Choroid plexus epithelial cell (primary cell): ENCODE measurements at places on chromosomes 7 and 10.

DNA sequence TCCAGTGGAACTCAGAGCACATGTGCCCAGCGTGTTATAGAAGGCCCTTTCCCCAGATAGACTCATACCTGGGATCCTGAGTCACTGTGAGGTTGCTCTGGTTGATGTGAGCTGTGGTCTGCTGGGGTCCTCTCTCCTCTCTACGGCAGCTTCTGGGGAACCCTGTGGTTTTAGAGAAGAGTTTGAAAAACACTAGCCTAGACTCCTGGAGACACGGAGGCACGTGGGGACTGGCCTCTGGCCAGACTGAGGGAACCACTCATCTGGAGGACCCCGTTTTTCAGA, 10.3 kb downstream of the ZNF775 start:
- DNase-seq: peak; percentile 12

- DNase-seq: no peak
These were observed 1216.4 kb downstream of the CNTNAP2 start for GRCh38 chr7:147332988-147333387.

GRCh38 chr7:42700406-42701327, 211.2 kb downstream of the C7orf25 start:
- no peak for DNase-seq

DNA sequence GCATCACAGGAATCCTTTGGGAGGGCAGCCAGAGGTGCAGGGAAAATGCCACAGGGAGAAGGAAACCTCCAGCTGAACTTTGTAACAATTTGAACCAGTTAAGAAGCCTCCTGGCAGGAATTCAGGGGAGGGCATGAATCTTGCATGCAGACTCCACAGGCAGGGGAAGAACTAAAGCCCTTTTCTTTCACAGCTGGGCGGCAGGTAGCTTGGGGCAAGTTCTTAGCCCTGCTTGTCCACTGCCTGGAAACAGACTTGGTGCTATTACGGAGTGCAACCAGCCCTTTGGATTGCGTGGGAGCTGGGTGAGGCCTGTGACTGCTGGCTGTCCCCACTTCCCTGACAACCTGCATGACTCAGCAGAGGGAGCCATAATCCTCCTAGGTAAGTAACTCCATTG, 51.7 kb upstream of the ADAM12 start:
- DNase-seq: no peak

DNA sequence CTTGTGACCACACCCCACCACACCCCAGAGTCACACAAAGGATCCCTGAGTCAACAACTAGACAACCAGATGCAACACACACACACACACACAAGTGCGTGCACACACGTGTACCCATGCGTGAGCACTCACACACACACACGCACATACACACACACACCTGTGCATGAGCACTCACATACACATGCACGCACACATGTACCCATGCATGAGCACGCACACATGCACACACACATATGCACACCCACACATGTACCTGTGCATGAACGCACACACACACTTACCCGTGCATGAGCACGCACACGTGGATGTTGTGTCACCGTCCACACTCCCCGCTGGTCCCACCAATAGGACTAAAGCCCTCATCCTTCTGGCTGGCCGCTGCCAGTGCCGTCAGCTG, 60.4 kb downstream of the HTR5A start:
- DNase-seq: no peak

DNA sequence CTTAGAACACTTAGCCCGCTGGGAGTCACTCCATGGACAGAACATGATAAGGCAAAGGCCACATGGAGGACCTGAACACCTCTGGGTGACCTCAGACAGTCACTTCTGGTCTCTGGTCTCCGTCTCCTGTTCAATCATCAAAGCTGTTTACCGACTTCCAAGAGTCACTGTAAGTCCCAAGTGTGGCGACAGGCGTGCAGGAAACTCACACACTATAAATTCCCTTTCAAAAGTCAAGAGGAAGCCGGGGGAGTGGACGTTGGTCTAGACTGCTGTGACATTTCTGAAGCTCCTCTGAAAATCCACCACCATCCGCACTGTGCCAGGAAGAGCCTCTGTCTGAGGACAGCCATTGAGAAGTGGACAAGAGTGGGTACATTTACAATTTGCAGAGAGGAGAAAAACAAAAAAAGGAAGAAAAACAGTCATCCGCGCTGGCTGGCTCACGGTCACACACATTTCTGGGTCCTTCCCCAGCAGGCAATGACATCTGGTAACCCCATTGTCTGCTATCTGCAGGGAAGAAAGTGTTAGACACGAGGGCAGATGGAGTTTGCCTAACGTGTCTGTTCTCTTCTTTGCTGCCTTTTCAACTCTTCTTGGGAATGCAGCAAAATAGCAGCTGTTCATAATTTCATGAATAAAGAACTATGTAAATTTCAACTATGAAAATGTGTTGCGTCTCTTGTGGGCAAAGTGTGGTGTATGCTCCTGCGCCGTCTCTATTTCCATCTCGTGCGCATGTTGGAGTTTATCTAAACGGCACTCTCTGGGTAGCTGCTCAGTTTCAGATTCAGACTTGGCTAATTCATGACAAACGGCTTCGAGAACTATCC, 32.9 kb upstream of the CUX1 start:
- no peak for DNase-seq

DNA sequence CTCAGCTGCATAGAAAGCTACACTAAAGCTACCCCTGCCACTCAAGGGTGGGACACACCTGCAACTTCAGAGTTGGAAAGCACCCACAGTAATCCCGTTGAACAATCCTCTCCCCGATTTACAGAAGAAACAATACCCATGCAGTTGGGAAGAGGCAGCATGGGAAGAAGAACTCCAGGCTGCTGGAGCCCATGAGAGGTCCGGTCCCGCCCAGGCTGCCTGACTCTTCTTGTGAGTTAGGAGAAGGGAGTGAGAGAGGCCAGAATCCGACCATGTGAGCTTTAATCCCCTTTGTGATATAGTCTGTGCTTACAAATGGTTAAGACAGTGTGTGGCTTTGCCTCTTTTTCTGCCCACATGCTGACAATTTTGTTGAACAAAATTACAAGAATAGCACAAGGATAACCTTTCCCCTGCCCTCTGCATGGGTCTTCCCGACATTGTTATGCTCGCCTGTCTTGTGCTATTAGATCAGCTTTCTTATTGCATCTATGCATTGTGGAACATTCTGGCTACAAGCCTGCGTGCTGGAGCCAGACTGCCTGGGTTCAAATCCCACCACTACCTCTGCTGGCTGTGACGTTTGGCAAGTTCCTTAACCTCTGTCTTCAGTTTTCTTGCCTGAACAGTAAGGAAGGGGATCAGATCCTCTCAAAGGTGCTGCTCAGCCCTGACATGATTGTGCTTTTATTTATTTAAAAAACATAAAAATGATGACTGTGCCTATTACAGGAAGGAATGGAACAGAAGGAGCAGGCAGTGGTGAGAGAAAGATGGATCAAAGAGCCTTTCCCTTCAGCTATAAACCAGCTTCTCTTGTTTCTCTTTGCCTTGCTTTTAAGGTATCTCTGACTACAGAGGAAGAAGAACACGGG, 56.0 kb downstream of the BPGM start:
- peak; percentile 97 for DNase-seq
